ENCODE measurements at places on chromosomes 12 and 14.
A peak's percentile ranks its signal among the peaks of the same experiment; 100 is the strongest.

GRCh38 chr14:95011445-95012006 lies 145.8 kb downstream of the DICER1 start:
- no peak for DNase-seq

DNA sequence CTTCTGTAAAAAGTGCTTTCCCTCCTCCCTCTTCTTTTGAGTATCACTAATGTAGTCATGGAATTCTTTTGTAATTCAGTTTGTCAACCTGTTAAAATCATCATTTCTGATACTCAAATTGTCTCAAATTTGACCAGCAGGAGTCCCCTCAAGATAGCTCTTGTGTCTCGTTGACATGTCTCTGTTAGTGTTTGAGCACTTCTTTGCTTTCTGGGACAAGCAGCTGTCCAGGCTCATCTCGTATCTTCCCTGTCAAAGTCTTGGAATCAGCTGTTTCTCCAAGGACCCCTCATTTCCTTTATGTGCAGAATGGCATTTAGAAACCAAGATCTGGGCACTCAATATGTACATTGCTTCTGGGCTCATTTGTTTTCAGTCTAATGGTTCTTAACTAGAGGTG lies 10.7 kb downstream of the CIPC start:
- no peak for DNase-seq

GRCh38 chr14:69152181-69152901 lies 578 bp downstream of the DCAF5 start:
- peak; percentile 65 for DNase-seq

DNA sequence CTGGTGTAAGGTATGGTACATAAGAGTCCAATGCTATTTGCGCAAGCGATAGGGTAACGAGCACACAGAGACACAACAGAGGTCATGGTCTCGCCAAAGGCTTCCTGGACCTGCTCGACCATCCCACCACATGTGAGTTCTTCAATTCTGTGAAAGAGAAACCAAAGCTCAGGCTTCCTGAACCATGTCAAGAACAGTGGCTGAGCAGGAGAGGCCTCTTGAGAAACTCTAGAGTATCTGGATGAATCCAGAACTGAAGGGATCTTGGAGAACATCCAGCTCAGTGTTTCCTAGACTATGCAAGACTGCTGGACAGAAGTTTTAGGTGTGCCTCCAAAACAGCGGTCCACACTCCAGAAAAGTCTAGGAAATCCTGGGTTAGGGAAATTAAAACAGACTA lies 114.5 kb downstream of the TRAFD1 start:
- no peak for DNase-seq

All from NCI-H345 (cell line).